IPS DF 6.9 (cell line): ENCODE measurements at places on chromosomes 6 and 20.

DNA sequence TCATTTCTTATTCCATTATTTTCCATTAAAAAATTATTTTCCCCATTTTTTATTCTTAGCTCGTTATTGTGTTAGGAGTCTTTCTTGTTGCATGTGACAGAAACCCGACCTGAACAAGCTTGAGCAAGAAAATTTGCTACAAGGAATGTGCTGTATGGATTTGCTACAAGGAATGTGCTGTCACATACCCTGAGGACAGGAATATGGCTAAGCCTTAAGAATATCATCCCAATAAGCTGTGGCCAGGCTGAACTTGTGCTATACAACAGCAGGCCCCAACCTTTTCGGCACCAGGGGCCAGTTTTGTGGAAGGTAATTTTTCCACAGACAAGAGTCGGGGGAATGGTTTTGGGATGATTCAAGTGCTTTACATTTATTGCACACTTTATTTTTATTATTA, 114.0 kb downstream of the TRMT11 start:
- DNase-seq, result no peak

GRCh38 chr6:1615151-1615852, 5.6 kb downstream of the FOXC1 start:
- DNase-seq, result no peak

DNA sequence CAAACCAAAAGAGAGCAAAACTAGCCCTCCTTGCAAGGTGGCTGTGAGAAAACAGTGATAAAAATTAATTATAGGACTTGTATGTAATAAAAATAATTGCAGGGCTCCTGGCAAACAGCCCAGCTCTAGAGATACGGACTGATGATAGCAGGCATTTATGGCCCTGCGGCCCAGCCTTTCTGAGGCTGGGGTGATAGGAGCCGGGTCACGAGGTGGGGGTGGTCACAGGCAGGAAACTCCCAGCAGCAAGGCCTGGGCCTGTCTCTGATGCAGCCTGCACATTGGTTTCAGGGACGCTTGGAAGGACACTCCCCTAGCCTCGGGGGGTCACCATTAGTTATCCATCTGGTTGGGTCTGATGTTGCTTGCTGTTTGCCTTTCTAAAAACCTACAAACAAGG, 18.7 kb upstream of the TTPAL start:
- DNase-seq, result no peak

DNA sequence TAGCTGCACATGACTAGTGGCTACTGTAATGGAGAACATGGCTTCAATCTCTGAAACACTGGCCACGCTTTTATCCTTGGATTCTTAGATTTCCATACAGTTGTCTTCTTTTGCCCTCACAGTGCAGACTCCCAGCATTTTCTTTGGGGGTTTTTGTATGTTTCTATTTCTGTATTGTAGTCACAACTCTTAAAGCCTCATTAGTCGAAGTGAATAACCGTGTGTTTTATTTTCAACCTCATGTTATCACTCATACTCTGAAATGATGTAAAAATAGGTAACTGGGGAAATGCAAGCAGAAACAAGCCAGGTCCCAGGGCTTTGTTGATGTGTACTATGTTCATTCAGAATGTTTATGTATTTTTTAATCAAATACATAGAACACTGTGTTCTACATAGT, 162.9 kb downstream of the JARID2 start:
- no peak for DNase-seq

DNA sequence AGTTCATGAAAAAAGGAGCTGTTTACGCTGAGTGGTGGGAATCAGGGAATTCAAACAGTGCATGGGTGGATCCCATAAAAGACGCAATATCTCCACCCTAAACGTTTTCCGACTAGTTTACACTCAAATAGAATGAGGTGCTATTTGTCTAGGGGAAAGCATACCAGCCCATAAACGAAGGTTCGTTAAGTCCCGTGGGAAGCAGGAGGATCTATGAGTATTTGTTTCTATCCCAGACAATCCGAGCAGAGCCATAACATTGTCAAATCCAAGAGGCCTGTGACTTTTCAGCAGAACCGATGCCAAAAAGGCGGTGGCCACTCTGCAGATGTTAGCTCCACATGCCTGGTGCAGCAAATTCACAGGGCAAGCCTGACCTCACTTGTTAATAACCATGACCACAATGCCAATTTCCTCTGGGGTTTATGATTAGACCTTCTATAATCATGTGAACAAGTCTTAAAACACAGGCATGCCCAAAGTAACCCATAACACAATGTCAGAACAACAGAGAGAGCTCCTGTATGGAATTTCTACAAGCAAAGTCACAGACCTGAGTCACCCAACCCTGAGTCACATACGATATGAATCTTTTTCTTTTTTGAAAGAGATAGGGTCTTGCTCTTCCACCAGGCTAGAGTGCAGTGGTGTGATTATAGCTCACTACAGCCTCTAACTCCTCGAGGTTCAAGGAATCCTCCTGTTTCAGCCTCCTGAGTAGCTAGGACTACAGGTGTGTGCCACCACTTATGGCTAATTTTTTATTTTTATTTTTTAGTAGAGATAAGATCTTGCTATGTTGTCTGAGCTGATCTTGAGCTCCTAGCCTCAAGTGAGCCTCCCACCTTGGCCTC, 123.3 kb downstream of the KIF13A start:
- DNase-seq, result no peak

DNA sequence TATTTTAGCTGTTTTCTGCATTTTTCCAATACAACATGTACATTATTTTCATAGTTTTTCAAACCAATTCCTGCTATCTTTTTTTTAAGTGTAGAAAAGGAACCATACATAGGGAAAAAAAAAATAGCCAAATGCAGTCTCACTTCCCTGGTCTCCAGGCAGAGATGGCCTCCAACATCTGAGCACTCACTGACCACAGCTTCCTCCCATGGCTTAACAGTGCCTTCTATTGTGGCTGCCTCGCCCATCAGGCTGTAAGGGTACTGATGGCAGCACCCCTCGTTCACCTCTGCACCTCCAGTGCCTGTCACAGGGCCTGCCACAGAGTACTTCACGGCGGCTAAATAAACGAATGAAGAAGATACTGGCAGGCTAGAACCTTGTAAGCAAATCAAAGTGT, 591.1 kb downstream of the PTPRT start:
- no peak for DNase-seq

- no peak for DNase-seq
These were observed 1.2 kb upstream of the SYNJ2 start for GRCh38 chr6:157980288-157981131.

- no peak for DNase-seq
These were observed 74.4 kb downstream of the PKHD1 start for GRCh38 chr6:52013035-52013434.

GRCh38 chr20:64098471-64099013, 8.8 kb downstream of the NPBWR2 start:
- DNase-seq, result no peak
